ENCODE measurements at places on chromosomes 5 and 9.

- no peak for DNase-seq
These were observed 3.4 kb upstream of the GRPEL2 start for GRCh38 chr5:149341876-149342275.

- no peak for DNase-seq
These were observed 31.8 kb downstream of the FABP6 start for GRCh38 chr5:160260881-160261815.

GRCh38 chr5:148626081-148626613 lies 28.2 kb downstream of the HTR4 start:
- no peak for DNase-seq

- no peak for DNase-seq
These were observed 26.8 kb upstream of the ANKRD33B start for GRCh38 chr5:10536931-10537579.

Data from NCI-H1436 (cell line).